Activated CD8-positive, alpha-beta memory T cell treated with anti-CD3 and anti-CD28 coated beads, Interleukin-2, amount 50 U/mL, for 48 hours (primary cell): ENCODE measurements at places on chromosomes 13 and 19.

DNA sequence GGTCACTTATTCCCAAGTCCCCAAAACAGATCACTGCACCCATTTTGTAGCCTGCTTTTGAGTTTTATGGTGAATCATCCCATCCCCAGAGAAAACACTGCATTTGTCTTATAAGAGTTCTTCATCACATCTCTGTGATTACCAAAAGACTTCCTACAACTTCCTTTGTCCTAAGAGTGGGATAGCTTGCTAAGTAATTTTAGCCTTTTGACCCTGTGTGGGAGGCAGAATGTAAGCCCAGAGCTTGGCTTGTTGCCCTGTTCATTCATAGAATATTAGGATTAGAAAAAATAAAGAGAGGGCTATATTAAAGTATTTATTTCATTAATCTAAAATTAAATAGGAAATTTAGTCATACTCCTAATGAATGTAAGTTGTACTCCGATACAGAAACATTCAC lies 213.3 kb downstream of the MZT1 start:
- no peak for DNase-seq

DNA sequence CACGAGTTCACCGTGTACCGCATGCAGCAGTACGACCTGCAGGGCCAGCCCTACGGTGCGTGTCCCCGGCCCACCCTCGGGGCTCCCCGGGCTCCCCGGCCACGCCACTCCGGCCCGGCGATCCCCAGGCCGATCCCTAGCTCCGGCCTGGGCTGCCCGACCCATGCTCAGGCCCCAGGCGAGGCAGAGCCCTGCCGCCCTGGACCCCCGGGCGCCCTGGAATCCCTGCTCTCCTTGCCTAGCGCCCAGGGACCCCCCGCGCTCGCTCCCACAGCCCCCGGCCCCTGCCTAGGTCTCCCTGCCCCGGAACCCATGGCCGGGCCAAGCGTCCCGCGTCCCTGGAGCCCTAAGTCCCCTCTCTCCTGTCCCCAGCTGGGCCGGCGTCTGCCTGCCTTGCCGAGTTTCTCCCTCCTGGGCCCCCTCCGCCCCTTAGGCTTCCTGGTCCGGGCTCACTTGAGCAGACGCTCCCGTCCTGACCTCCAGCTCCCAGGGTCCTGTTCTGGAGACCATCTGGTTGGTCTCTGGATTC lies 494 bp downstream of the NCLN start:
- peak; percentile 70 for DNase-seq

DNA sequence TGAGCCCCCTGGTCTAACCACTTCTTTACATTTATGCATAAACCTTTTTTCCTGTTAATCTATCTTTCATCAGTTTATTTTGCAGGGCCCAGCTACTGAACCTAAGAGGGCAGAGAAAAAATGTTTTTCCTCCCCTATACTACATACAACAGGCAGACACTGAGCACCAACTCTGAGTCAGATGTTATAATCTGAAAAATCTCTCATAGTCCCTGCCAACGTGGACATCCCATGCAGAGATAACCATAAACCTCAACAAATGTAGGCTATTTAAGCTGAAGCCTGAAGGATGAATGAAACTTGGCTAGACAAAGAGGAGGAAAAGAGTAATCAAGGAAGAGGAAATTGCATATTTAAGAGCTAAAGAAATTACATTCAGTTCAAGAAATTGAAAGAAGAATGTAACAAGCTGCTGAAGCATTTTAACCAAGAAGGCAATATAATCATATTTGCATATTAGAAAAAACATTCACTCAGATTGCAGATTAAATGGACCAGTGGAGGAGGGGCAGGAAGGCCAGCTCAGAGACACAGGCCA lies 2.6 kb downstream of the NEK3 start:
- DNase-seq = no peak

GRCh38 chr19:51107406-51108065 lies 673 bp downstream of the CTU1 start:
- DNase-seq = peak; percentile 69

- DNase-seq = no peak
Observed at GRCh38 chr19:17358395-17358794, 18.7 kb downstream of the PLVAP start.

GRCh38 chr13:40558656-40559055 lies 107.8 kb downstream of the FOXO1 start:
- no peak for DNase-seq

GRCh38 chr13:39317291-39317690 lies 279.0 kb downstream of the NHLRC3 start:
- DNase-seq = no peak

DNA sequence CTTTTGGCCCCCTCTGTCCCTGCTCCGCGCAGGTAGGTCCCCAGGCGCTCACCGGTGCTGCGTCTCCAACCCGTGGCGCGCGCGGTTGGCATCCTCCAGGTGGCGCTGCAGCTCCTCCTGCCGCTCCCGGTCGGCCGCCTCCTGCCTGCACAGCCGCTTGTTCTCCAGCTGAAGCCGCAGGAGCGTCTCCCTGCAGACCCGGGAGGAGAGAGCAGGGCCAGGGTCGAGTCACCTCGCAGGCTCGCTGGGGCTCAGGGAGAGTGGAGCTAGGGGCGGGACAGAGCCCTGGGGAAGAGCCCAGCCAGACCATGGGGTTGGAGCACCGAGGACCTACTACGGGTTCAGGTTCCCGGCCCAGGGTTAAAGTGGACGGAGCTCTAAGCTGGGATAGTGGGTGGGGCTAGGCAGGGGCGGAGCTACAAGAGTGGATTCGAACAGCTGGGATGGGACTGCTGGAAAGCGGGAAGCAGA lies 9.3 kb downstream of the HOOK2 start:
- peak; percentile 89 for DNase-seq

- DNase-seq = peak; percentile 84
Observed at GRCh38 chr19:42254089-42254849, 659 bp downstream of the ERF start.

- peak; percentile 69 for DNase-seq
Observed at GRCh38 chr19:49200238-49200862, 42.8 kb downstream of the TRPM4 start.

GRCh38 chr13:78841358-78841963 lies 182.5 kb upstream of the OBI1 start:
- DNase-seq = no peak
